Activated naive CD4-positive, alpha-beta T cell treated with anti-CD3 and anti-CD28 coated beads for 36 hours (primary cell): ENCODE measurements at places on chromosomes 3 and 15.

GRCh38 chr3:154224366-154224765 lies 99.9 kb downstream of the DHX36 start:
- DNase-seq = no peak

DNA sequence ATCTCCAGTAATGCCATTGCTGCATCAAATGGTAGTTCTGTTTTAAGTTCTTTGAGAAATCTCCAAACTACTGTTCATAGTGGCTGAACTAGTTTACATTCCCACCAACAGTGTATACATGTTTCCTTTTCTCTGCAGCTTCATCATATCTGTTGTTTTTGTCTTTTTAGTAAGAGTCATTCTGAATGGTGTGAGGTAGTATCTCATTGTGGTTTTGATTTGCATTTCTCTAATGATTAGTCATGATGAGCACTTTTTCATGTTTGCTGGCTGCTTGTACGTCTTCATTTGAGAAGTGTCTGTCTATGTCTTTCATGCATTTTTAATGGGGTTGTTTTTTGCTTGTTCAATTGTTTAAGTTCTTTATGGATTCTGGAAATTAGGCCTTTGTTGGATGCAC lies 10.2 kb upstream of the GCSAM start:
- DNase-seq = no peak

- DNase-seq = no peak
Observed at GRCh38 chr15:69305933-69306568, 7.3 kb downstream of the PAQR5 start.

DNA sequence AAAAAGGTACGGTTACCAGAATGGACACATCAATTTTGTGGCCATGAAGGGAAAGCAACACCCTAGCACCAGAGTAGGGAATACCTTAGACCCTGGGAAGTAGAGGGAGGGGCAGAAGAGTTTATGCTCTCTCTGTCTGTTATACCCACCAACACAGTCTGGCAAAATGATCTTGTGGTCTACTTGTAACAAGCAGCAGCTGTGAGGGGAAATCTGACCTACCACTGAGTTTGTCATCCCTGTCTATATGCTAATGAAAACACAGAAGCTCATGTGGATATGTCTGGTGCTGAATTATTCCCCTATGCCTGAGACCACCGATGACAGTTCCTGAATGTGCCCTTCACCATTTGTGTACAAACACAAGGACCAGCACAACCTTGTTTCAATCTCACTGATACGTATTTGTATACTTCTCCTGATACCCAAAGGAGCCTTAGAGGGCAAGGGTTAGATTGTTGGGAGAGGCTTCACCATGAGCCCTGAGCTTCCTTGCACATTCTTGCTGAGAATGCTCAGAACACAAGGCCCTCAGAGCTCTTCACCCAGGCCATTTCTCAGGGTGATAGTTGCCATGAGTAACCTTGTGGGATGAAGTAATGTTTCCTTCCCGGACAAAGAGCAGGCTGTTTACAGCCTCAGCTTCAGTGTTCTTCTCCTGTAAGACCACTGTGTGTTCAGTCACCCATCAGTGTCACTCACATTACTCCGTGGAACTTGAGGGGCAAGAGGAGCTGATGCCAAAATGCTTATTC lies 24.7 kb upstream of the ZNF639 start:
- no peak for DNase-seq

DNA sequence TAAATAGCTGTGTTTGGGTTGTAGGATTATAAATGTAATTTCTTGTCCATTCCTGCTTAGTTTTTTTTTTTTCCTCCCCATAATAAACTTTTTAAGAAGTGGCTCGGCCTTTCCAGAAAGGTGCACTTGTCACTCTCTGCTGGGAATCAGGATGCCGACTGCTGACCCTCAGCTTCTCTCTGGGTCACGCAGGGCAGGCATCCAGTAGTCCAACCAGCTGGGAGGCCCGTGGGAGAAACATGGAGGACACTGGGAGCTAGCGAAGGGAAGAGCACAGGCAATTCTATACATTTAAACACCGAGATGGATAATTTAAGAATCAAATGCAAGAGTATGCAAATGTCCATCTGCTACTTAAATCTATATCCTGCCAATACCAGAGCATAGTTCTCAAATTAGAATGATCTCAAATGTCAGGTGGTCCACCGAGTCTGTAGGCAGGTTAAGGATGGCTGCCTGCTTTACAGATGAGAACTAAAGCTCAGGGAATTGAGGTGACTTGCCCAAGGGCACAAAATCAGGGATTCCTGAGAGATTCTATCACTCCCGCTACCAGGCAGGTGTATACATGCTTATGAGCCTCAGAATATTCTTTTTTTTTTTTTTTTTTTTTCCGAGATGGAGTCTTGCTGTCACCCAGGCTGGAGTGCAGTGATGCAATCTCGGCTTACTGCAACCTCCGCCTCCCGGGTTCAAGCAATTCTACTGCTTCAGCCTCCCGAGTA lies 64.5 kb downstream of the DAPK2 start:
- DNase-seq = no peak
